ENCODE measurements at places on chromosomes 3 and 15.

DNA sequence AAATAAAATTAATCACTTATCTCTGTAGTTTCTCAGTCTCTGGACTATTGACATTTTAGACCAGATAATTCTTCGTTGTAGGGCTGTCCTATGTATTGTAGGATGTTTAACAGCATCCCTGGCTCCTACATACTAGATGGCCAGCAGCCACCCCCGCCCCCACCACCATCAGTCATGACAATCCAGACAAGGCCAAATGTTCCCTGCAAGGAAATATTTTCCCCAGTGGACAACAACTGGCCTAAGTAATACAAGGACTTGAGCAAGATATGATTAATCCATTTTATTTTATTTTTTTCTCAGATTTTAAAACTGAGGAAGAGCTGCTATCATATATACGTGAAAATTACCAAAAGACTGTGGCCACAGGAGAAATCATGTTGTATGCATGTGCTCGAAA is 23.8 kb downstream of the TICRR start:
- no peak for DNase-seq

DNA sequence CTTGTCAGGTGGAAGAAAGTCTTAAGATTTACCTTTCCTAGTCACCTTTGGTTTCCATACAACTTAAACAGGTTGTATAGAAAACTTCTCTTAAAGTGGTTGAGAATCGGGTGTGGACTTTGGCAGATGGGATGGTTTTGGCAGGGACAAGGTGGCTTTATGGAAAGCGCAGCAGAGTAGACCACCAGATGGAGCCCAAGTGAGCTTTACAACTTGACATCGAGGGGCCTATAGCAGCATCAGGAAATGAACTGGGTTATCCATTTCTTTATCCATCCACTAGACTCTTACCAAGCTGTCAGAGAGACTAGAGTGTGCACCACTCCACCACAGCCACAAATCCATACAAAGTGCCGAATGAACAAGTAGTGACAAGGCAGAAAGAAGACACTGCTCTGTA is 85.3 kb upstream of the MBNL1 start:
- peak; percentile 66 for DNase-seq

GRCh38 chr3:160608870-160609269 is 43.5 kb upstream of the KPNA4 start:
- DNase-seq = no peak

GRCh38 chr15:39188930-39189329 is 391.9 kb upstream of the THBS1 start:
- no peak for DNase-seq

DNA sequence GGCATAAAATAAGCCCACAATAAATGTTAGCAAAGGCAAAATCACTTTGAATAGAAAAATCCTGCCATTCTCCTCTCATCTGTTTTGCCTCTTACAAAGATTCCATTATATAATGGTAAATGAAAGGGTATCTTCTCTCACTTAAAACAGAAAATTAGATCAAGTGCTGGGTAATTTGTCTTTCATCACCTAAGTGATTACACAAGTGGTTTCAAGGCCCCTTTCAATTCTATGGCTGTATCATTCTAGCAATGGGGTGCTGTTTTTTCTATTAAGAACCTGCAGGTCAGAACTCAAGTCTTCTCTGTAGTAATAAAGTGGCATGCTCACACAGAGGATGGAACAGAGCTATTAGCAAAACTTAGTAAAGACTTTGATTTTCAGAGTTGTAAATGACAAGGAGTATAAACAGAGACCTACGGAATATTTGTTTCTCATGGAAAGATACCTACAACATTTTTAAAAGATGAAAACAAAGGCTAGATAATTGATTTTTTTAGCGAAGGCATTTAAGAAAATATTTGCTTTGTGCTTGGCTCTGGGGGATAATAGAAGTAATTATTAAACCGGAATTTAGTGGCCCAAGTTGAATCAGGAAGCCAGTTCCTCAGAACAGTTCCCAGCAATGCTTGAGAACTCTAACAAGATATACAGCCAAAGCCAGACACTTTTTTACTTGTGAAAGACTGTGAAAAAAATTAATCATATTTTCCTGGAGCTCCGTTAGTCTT is 137.4 kb downstream of the CMSS1 start:
- no peak for DNase-seq

- peak; percentile 68 for DNase-seq
Observed at GRCh38 chr3:50606596-50606995, 5.0 kb downstream of the CISH start.

GRCh38 chr15:87681104-87681503 is 575.4 kb downstream of the NTRK3 start:
- DNase-seq = no peak
